Kidney tubule cell (primary cell): ENCODE measurements at places on chromosomes 5 and 9.

- no peak for DNase-seq
Measured at GRCh38 chr5:61824396-61824795, 481.6 kb upstream of the KIF2A start.

GRCh38 chr5:181142054-181142453 is 5.3 kb upstream of the OR2V2 start:
- DNase-seq = no peak

DNA sequence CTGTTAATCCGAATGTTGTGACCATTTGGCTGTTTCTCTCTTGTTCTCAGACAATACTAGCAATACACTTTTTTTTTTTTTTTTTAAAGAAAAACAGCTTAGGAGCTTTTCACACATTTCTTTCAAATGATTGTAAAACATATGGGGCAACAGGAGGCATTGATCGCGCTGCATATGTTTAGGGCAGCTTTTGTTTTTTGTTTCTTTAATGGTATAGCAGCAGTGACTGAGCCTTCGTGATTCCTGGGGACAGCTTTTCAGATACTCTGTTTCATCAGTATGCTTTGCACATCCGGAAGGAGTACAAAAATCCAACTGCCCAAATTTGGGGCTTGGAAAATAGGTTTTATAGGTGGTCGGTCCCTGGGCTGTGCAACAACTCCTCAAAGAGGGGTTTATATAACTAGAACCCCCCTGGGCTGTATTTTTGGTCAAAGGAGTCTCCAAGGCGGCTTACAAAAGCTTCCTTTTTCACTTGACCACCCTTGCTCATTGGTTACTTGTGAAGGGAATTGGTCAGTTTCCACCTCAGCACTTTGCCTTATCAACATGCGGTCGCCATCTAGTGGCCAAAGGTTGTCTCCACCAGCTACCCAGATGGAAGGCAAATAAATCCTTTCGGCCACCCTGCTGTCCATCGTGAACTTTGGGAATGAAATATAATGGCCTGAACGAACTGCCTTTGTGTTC is 91.8 kb downstream of the PDE6A start:
- DNase-seq = peak; percentile 77

DNA sequence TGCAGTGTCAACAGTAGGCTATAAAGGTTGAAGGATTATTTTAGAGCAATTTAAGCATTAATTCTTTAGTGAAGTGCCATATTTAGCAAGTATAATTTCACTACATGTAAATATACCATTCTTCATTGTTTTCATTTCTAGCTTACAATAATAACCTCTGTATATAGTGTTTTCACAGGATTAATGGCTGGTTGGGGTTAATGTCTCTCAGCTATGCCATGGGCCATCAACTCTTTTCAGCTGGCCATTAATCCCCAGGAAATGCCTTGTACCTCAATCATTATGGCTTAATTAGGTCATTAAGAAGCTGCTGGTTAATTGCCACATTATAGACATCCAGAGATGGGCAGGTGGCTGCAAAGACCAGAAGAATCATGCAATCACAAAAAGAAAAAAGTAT is 715.1 kb downstream of the MAT2B start:
- DNase-seq = no peak

DNA sequence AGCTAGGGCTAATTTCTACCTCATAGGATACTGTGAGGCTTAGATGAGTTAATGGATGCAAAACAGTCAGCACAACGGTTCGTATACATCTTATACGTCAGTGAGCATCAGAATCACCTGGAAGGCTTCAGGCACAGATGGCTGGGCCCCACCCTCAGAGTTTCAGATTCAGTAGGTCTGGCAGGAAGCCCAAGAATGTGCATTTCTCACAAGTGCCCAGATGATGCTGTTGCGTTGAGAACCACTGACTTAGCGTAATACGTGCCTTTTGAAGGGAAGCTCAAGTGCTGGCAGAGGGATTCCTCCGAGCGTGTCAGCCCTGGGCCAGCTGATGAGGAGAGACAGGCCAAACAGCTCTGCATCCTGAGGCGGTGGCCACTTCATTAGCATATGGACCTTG is 117.1 kb upstream of the WWC1 start:
- peak; percentile 71 for DNase-seq

GRCh38 chr9:130359819-130360218 is 84.9 kb upstream of the ASS1 start:
- DNase-seq = no peak

DNA sequence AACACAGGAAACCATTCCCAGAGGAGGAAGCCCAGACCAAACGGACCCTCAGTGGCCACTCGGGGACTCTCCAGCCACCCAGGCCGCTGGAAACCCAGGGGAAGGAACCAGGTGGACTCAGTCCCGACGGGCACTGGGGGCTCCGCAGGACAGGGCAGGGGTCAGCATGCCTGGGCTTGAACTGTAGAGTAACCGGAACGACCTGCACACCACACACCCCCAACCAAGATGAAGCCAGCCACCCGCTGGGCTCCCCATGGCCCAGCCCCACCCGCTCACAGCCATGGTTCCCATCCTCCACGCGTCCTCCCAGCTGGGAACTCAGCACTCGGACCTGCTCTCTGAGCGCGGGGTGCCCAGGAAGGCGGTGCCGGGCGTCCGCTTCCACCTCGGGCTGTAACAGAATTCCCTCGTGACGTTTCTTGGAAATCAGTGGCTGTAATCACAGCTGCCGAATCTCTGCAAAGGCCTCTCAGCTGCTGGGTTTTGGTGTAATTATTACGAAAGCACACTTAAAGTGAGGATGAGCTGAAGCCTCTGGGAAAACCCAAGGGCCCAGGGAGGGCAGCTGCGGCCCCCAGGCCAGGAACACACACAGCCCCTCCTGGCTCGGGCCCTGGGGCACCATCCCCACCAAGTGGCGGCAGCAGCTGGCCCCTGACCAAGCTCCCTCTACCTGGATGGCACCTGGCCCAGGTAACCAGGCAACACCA is 13.8 kb downstream of the NACC2 start:
- DNase-seq = no peak

- DNase-seq = peak; percentile 78
Measured at GRCh38 chr5:77426670-77427069, 65.4 kb downstream of the WDR41 start.

GRCh38 chr5:11897781-11898180 is 6.5 kb downstream of the CTNND2 start:
- DNase-seq = no peak

- no peak for DNase-seq
Measured at GRCh38 chr9:9498128-9498527, 1114.7 kb downstream of the PTPRD start.

DNA sequence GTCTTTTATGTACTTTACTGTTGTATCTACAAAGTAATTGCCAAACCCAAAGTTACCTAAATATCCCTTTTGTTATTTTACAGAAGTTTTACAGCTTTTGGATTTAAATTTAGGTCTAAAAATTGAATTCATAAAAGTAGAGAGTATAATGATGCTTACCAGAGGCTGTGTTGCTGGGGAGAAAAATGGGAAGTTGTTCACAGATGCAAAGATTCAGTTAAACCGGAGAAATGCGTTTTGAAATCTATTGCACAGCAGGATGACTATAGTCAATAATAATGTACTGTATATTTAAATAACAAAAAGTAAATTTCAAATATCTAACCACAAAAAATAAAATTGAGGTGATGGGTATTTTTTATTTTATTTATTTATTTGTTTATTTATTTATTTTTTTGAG is 2.6 kb upstream of the ANKRD18A start:
- no peak for DNase-seq

DNA sequence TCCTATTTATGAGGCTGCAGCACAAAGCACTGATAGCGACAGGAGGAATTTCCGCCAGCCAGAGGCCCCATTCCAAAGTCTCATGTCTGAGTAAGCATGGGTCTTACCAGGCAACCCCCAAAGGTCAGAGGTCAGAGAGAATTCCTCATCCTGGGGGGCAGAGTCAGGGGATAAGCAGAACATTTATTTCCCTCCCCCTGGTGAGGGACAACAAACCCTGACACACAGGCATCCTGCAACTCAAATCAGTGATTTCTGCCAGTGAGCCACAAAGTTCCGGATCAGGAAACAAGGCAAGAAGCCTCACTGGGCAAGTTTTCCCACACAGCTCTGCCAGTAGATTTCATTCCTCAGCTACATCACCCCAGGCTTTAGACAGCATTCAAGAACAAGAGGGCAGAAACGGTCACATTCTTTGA is 37.0 kb downstream of the ADAMTS12 start:
- peak; percentile 96 for DNase-seq

DNA sequence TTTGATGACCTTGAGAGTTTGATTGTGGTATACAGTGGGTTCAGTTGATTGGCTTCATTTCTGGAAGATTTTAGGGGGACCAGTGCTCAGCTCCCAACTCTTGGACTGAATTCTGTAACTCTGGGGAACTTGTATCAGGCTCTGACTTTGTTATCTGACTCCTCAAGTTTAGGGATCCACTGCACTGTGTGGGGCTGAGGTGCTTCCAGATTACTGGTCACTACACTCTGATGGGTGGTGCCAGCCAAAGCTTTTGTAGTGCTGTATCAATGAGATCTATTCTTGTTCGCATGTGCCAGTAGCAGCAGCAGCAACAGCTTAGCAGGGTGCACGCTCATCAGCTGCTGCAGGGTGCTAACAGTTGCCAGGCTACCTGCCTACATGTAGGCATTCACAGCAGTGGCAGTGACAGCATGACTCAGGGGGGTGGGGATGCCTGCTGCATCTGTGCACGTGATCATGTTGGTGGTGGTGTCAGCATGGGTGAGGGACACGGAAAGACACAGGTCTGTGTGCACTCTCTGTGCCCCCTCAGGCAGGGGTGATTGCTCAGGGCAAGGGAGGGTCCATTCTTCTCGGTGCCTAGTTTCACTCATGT is 438.8 kb upstream of the SEMA6A start:
- DNase-seq = no peak

DNA sequence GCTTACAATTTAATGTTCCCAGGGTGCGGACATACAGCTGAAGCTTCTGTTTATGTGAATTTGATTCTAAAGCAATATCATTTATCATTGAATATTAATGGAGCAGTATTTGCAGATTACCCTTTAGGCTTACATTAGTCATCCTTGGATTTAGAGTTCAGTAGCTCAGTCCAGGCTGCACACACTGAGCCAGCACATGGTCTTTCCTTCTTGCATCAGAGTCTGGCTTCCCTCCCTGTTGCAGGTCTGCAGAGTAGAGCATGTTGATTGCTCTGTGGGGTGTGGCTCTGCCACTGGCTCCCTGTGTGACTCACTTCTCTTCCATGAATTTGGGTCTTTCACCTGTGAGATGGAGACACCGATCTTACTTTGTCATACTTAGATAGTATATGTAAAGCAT is 36.8 kb downstream of the NSG2 start:
- DNase-seq = no peak

DNA sequence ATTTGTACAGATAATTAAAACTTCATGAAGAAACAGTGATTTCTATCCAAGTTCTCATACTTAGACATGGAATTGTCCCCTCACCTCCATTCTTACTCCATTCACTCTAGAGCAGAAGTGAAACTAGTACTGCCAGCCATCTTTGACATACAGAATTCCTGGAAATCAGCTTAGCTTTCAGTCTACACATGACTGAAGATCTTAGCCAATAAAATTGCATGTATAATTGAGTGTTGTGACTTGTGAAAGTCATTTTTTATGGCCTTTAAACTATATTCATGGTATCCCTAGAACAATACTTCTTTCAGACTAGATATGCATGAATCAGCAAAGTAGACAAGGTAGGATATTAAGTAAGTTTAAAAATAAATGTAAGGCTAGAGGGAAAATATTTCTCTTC is 705.2 kb upstream of the ZNF608 start:
- DNase-seq = peak; percentile 8

GRCh38 chr9:19493876-19494275 is 85.1 kb downstream of the ACER2 start:
- DNase-seq = no peak

- DNase-seq = no peak
Measured at GRCh38 chr9:24071716-24072115, 245.7 kb upstream of the ELAVL2 start.

GRCh38 chr5:39025456-39025855 is 48.7 kb downstream of the RICTOR start:
- no peak for DNase-seq

DNA sequence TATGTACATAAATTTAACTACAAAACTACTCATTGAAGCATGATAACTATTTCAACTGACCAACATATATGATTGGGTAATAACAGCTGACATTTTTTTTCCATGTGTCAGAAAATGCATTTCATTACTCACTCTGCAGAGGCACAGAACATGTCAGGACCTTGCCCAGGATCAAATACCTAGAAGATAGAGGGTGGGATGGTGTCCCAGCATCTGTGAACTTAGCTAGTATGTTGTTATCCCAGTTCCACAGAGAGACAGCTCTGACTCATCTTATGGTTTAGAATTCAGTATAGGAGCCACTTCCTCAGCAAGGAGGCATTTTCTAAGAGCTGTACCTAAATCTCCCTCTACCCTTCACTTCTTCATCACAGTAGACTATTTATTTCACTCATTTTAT is 1198.6 kb upstream of the ACO1 start:
- DNase-seq = no peak

GRCh38 chr5:9903801-9904200 is 273.6 kb upstream of the TAS2R1 start:
- peak; percentile 19 for DNase-seq

- DNase-seq = no peak
Measured at GRCh38 chr5:12335938-12336337, 431.7 kb upstream of the CTNND2 start.

DNA sequence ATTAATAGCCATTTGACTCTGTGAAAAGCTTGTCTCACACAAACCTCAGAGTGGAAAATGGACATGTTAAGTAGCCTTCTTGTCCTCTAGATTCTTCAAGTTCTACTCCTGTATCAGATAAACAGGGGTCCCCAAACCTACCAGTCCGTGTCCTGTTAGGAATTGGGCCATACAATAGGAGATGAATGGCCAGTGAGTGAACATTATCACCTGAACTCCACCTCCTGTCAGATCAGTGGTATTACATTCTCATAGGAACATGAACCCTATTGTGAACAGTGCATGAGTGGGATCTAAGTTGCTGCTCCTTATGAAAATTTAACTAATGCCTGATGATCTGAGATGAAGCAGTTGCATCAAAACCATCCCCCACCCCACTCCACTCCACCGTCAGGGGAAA is 136.3 kb downstream of the TMEM232 start:
- DNase-seq = peak; percentile 33

GRCh38 chr5:141420855-141421488 is at the start of gene PCDHGA11:
TSS of gene PCDHGA11 (plus strand) at chr5:141421051. CDS start at chr5:141421228, 177 bp downstream.
- peak; percentile 56 for DNase-seq

- peak; percentile 32 for DNase-seq
Measured at GRCh38 chr5:31855134-31856040, 216.5 kb downstream of the PDZD2 start.

GRCh38 chr5:67378256-67378655 is 181.7 kb upstream of the CD180 start:
- no peak for DNase-seq

- DNase-seq = no peak
Measured at GRCh38 chr5:115396688-115397087, 100.2 kb upstream of the CCDC112 start.

GRCh38 chr9:84266087-84266561 is 74.4 kb downstream of the SLC28A3 start:
- DNase-seq = peak; percentile 90

DNA sequence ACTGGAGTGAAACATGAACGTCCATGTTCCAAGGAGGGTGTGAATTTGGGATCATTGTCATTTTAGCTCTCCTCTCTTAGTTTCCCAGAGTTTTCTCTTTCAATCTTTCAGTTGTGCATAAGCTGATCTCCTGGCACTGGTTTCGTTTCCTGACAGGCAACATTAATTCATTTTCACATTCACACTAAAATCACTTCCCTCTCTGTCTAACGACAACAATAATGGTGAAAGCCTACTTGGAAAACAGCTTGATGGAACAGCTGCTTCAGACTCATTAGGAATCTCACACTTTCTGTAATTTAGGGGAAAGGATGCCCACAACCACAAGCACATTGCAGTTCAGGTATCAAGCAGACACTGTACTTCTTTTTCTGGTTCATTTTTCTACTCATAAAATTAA is 188.6 kb downstream of the TRIM36 start:
- DNase-seq = no peak
